ENCODE measurements at places on chromosomes 6 and 20.

GRCh38 chr6:22141241-22141745 is 155.5 kb downstream of the PRL start:
- no peak for DNase-seq

- no peak for DNase-seq
Measured at GRCh38 chr20:36094497-36094896, 60.0 kb upstream of the EPB41L1 start.

DNA sequence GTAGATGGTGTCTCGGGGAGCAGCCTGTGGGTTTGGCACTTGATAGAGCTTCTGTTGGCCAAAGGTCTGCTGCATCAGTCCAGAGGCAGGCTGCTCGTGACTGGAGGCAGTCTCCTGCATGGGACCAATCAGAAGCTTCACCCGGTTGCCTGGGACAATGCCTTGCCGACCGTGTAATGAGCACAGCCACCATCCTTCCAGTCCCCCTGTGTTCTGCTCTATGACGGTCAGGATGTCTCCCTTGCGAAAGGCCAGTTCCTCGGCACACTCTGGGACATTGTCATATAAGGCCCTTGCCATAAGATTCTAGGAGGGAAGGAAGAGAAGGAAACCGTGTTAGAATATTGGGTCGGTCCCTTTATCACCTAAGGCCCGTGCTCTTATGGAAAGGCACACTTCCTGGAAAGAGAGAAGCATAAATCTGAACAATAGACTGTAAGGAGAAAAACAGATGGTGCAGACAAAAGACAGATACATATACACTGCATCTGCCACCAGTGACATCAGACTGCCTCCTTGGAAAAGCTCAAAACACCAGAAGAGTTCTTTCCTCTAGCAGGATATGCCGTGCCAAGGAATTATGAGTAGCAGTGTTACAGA is 18.9 kb downstream of the NEDD9 start:
- peak; percentile 34 for DNase-seq

- DNase-seq = peak; percentile 12
Measured at GRCh38 chr6:27630727-27631608, 158.1 kb upstream of the ZNF184 start.

GRCh38 chr6:144365271-144365670 is 80.1 kb downstream of the UTRN start:
- no peak for DNase-seq

GRCh38 chr6:157831424-157832249 is 8.6 kb downstream of the SNX9 start:
- no peak for DNase-seq
